T follicular helper cell (primary cell): ENCODE measurements at places on chromosomes 7 and 10.

DNA sequence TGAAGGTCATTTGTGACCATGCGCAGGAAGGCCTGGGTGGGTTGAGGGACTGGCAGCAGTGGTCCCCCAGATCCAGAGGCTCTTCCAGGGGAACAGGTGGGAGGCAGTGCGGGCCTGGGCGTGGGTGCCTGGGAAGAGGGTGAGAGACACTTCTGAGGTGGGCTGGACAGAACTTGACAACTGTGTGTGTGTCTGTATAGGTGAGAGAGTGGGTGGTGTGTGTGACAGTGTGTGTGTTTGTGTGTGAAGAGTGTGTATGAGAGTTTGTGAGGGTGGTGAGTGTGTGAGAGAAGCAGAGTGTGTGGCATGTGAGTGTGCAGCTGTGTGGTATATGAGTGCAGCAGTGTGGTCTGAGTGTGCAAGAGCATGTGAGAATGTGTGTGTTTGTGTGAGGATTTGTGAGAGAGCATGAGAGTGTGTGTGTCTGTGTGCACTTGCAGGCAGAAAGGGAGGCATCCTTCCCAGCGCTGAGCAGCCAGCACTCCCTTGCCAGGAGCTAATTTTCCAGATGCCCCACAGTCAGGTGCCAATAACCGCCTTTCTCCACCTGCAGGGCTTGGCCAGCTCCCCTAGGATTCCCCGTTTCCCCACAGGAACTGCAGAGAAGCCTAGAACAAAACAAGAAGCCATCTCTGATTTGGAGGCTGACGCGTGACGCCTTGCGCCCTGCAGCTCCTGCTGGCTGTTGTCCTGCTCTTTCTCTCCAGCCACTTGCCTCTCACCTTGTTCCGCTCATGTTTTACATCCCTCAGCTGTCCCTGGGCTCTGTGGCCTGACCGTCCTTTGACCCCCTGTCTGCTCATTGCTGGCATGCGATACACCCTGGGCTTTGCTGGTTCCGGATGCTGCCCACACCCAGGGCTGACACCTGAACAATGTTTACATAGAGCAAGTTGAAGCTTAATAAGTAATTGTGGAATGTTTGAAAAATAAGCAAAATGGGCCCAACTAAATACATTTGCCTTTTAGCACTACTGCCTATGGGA lies 88.0 kb downstream of the TMEM178B start:
- DNase-seq, result no peak

- DNase-seq, result no peak
These were observed 192.1 kb downstream of the CELF2 start for GRCh38 chr10:11209830-11210181.

GRCh38 chr10:11874568-11875493 lies 51.7 kb downstream of the PROSER2 start:
- DNase-seq, result no peak

DNA sequence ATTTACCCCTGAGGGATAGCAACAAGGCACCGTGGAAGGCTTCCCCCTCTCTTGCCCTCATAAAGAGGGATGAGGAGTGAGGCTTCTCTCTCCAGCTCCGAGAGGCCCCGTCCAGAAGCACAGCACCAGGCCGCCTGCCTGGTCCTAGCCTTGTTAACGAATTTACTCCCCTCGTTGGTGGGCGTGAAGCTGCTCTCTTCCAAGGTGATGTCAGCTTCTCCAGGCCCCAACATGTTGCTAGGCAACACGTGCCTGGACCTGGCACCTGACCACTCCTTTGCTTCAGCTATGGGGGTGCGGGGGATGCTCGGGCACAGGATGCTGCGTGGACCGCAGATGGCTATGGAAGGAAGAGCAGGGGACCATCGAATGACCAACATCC lies 135.2 kb upstream of the MGMT start:
- no peak for DNase-seq

- DNase-seq, result no peak
These were observed 109.1 kb upstream of the EFCAB10 start for GRCh38 chr7:105690325-105690945.

GRCh38 chr7:99461221-99461620 lies 4.7 kb downstream of the ATP5MF start:
- DNase-seq, result no peak

- no peak for DNase-seq
These were observed 220.3 kb downstream of the RPS24 start for GRCh38 chr10:78254013-78254412.

DNA sequence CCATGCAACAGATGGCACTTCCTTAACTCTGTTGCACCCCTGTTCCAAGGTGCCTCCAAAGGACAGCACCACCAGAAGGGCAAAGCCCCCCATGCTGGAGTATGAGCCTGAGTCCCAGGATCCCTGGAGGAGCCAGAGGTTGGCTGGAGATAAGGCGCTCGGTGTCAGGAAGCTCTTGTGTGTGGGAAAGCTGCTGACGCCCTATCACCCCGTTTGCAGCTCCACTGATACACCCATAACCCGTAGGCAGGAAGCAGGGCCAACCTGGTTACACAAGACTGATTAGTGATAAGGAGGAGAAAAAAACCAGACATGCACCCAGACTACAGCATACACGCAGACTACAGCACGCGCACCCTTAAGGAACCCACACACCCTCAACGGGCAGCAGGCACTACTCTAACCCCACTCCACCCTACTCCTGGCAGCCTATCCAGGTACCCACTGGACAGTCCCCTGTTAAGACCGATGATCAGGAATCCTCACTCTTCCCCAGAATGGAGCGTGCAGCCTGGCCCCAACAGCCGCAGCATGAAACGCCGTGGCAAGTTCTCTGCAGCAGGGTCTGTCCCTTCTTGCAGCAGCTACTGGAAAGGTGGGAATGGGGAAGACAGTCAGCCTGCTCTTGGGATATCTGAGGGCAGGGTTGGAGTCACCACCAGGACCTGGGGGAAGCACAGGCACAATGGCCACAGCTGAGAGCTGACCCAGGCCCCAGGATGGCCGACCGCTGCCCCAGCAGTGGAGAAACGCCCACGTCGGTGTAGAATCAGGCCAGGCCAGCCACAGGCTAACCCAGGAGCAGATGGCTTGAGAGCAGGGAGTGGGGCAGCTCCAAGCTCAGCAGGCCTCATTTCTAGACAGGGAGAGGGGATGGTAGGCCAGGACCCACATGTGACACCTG lies 38.3 kb upstream of the TUBB8 start:
- no peak for DNase-seq

GRCh38 chr10:13099144-13099665 lies 758 bp upstream of the OPTN start:
- DNase-seq, result peak; percentile 14

DNA sequence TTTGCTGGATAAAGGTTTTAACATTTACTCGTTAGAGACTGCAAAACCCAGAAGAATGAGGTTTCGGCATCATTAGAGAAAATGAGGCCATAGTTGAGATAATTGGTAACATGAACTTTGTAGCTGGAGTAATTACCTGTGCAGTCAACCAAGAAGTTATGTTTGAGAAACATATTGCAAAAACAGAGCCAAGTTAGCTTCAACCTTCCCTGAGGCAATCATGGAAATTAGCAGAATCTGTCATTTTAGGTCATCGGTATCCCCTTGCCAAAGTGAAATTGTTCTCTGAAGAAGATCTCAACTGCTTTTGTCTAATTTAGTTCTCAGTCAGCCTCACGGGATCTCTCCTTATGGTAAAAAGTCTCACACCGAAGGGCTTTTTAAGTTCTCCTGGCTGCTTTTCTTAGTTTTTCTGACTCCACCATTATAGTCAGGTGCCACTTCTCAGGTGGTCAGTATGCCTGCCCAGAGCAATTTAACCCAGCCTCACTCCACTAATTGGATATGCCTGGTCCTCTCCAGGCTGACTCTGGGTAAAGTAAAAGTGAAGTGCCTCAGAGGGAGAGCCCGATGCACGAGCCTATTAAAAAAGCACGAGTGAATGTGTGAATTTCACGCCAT lies 52.5 kb downstream of the NRCAM start:
- no peak for DNase-seq

DNA sequence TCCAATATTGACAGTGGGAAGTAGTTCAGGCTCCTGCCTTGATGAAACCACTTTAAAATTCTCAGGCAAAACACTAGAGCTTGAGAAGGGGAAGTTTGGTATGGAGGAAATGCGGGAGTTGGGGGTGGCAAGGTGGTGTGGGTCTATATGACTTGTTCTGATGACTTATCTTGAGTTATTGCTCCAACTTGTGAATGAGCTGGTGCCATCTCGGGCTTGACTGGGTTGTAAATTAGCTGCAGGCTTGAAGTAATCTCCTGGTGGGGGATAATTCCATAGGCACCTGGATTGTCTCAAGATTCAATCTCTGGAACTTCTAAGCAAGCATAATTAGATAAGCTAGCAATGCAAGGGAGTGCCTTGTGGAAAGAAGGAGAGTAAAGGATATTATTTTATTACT lies 29.0 kb downstream of the MRPL32 start:
- no peak for DNase-seq

DNA sequence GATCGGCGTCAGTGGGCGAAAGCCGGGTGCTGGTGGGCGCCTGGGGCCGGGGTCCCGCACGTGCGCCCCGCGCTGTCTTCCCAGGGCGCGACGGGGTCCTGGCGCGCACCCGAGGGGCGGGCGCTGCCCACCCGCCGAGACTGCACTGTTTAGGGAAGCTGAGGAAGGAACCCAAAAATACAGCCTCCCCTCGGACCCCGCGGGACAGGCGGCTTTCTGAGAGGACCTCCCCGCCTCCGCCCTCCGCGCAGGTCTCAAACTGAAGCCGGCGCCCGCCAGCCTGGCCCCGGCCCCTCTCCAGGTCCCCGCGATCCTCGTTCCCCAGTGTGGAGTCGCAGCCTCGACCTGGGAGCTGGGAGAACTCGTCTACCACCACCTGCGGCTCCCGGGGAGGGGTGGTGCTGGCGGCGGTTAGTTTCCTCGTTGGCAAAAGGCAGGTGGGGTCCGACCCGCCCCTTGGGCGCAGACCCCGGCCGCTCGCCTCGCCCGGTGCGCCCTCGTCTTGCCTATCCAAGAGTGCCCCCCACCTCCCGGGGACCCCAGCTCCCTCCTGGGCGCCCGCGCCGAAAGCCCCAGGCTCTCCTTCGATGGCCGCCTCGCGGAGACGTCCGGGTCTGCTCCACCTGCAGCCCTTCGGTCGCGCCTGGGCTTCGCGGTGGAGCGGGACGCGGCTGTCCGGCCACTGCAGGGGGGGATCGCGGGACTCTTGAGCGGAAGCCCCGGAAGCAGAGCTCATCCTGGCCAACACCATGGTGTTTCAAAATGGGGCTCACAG lies 1.1 kb downstream of the EGFR start:
- no peak for DNase-seq

- DNase-seq, result no peak
These were observed 25.1 kb downstream of the AP5Z1 start for GRCh38 chr7:4800487-4800886.

DNA sequence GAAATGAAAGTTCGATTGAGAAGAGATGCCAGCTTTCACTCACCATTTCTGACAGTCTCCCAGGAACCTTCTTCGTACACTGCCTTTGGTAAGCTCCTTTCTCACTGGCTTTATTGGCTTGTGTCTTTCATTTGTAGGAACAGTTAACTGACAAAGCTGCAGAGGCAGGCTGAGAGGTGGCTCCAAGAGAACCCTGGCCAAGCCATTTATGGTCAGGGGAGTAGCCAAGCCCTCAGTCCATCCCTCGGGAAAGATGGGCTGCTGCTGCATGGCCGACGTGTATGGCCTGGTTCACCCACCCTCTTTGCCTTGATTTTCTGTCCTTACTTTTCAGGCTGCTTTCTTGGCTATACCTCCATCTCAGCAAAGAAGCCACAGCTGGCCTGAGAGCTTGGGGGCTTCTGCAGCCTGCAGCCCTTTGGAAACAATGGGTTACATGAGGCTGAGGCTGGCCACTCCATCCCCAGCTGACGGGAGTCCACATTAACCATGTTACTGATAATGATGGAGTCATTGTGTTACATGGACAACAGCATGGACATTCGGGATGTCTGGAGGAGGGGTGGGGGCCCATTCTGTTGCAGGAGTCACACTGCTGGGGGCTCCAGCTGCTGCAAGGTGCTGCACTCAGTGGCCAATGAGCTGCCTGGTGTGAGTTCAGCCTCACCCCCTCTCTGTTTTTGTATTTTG lies at the start of gene OPALIN:
Gene OPALIN (minus strand): TSS at position 152 of the 690 bp plus-strand sequence. CDS start 106 bp downstream, at position 46.
- DNase-seq, result no peak

GRCh38 chr10:76946270-76946669 lies 691.3 kb downstream of the KCNMA1 start:
- DNase-seq, result no peak

GRCh38 chr7:92563345-92563744 lies 26.8 kb downstream of the FAM133B start:
- DNase-seq, result no peak

- no peak for DNase-seq
These were observed 76.0 kb downstream of the USP6NL start for GRCh38 chr10:11535346-11535959.

DNA sequence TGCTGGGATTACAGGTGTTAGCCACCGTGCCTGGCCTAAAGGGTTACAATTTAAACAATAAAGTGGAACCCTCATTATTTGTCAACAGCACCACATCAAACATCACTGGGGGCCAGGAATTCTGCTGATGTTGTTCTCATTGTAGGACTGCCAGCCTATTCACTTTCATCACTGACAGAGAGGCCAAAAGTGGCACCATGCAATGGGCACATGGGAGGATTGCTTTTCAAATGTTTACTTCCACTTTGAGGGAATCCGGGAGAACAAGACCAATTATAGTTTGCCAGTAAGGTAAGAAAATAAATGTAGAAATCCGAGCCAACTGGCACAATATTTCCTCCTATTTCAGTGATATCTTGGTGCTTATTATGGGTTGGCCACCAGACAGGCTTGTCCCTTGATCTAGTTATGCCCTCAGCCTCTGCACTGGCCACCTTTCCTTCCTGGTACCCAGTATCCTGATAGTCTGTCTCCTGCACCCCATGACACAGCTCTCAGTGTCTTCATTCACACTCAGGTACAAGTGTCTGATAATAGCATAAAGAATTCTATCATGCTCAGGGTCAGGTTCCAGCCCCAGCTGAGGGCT lies 82.6 kb downstream of the ANLN start:
- no peak for DNase-seq

DNA sequence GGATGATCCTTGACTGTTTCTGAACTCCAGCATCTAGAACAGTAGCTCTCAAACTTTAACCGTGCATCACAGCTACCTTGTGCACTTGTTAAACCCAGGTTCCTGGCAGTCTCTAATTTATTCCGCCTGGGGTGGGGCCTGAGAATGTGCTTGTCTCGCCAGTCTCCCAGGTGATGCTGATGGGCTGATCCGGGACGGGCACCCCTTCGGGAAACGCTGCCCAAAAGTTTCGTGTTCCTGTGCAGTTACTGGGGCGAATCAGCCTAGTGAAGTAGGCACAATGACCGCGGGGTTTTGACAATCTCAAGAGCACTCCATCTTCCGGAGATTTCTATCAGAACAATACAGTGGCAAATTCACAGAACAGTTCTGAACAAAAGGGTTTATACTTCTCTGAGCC lies 29.9 kb downstream of the ADCYAP1R1 start:
- DNase-seq, result no peak
